ENCODE measurements at places on chromosomes 16 and 17.

DNA sequence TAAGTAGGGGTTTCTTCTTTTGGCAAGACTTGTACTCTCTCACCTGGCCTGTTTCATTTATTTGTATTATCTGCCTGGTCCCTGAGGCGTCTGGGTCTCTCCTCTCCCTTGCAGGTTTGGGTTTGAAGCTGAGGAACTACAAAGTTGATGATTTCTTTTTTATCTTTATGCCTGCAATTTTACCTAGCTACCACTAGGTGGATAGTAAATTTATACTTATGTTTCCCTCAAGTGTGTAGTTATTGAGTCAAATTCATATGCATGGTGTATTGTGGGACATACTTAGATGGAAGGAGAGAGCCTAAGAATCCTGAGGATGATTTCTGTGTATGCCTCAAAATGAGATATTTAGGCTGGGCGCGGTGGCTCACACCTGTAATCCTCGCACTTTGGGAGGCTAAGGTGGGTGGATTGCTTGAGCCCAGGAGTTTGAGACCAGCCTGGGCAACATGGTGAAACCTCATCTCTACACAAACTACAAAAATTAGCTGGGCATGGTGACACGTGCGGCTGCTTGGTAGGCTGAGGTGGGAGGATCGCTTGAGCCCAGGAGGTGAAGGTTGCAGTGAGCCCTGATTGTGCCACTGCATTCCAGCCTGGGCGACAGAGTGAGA, 13.6 kb downstream of the TMEM98 start:
- no peak for DNase-seq

DNA sequence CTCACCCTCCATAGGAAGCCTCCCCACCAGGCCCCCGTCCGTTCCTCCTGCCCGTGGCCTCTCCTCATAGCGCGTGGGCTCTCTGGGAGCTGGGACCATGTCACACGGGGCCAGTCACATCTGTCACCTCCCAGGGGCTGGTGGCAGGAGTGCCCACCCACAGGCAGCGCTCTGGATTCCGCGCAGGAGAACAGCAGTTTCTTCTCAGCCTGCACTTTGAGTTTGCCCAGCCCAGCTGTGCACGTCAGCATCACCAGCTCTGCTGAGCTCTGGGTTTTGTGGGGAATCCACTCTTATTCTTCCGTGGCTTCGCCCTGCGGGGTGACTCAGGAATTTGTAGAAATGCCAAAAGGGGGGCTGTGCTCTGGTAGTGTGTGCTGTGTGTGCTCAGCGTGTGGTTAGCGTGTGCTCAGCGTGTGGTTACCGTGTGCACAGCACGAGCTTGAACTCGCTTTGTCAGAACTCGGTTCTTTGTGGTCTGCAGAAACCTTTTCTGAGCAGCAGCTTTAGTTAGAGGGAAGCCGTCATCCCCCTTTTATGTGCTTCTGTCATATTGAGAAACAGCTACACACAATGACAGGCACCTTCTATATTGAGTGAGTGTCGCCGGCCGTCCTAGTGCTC, 3.2 kb downstream of the ACSF3 start:
- peak; percentile 74 for DNase-seq

GRCh38 chr17:53792451-53792850, 30.3 kb upstream of the KIF2B start:
- no peak for DNase-seq

- no peak for DNase-seq
Observed at GRCh38 chr17:79188048-79188447, 113.4 kb downstream of the ENGASE start.

GRCh38 chr17:18937981-18938691, 13.8 kb upstream of the SLC5A10 start:
- no peak for DNase-seq

- no peak for DNase-seq
Observed at GRCh38 chr16:87603684-87604633, 1.7 kb downstream of the JPH3 start.

DNA sequence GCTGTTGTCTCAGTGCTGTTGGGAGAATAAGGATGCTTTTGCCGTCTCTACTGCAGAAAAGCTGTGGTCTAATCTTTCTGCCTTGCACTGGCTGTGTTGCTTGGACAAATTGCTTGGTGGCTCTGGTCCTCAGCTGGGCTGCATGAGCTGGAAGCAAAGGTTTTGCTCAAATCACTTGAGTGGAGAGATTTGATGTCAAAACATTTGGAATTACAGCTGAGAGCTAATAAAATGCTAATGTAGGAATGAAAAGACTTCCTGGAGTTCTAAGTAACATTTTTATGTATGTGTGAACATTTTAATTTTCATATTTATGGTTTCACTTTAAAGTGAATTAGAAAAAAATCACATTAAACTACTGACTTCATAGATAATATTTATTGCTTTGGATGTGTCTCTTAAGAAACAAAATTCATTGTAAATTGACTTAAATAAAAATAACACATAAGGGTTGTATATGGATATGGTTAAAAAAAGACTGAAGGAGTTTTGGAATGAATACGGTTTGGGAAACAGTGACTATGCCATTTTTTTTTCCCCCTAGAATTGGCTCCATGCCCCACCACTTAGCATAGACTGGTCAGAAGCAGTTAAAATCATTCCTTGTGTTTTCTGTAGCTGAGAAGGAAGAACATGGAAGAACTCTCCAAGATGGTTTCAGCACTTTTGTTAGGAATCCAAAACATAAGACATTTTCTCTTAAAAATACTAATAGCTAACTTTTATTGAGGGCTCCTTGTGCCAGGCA, 39.2 kb upstream of the FAM20A start:
- DNase-seq = no peak

DNA sequence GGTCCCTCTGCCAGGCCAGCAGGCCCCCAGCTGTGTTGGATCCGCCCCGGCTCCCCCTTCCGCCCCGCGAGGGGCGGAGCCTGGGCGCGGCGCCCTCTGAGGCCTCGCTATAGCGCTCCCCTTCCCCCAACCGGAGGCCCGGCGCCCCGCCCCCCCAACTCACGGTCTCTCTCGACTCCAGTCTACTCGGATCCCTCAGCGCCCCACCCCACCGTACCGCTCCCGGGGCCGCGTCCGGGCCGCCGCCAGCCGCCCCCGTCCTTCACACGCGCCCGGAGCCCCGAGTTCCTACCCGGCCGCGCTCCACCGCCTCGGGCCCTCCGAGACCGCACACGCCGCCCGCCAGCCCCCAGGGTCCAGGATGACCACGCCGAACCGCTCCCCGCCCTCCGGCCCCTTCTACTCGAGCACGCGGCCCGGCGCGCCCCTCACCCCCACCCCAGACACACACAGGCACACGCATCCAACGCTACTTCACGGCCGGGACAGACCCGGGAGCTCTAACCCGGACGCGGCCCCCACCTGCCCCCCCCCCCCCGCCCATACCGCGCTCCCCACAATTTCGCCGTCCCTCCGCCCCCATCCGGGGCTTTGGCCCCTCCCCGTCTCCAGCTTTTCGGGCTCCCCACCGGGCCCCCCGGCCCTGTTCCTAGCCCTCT, 1.4 kb downstream of the PHF23 start:
- peak; percentile 97 for DNase-seq

- peak; percentile 83 for DNase-seq
Observed at GRCh38 chr16:85612191-85612800, 826 bp upstream of the GSE1 start.

GRCh38 chr16:23227529-23227928, 45.0 kb downstream of the SCNN1G start:
- DNase-seq = no peak

DNA sequence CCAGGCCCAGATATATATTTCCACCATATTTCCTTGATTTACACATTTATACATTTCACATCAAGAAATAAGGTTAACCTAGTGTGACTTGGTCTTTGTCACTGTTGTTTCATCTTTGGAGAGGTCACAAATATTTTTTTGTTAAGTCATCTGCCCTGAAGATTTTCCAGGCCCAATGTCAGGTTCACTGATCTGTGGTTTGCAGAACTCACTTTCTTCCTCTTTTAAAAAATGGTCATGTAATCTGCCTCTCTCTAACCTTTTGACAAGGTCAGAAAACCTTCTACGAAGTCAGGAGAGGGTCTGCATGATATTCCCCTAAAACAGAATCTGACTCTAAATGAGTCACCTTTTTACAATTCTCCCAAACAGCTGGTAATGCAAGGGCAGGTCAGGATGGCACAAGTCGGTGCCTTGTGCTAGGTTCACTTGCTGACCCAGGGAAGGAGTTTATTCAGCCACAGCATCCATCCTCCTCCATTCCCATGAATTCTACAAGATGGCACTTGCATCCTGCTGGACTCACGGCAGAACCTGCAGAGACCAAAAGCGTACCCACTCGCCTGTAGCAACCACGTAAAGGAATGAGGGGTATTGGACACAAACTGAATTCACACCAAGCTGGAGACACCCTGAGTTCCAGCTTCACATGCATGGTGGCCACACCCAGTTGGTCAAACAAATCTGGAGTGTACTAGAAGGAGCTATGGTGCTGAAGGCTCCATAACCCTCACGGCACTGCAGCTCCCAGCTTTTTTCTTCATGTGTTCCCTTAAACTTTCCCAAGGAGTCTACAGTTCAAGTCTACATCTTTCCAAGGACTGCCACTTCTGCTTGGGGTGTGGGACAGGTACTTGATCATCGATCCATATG, 1.6 kb upstream of the KIAA0513 start:
- no peak for DNase-seq

DNA sequence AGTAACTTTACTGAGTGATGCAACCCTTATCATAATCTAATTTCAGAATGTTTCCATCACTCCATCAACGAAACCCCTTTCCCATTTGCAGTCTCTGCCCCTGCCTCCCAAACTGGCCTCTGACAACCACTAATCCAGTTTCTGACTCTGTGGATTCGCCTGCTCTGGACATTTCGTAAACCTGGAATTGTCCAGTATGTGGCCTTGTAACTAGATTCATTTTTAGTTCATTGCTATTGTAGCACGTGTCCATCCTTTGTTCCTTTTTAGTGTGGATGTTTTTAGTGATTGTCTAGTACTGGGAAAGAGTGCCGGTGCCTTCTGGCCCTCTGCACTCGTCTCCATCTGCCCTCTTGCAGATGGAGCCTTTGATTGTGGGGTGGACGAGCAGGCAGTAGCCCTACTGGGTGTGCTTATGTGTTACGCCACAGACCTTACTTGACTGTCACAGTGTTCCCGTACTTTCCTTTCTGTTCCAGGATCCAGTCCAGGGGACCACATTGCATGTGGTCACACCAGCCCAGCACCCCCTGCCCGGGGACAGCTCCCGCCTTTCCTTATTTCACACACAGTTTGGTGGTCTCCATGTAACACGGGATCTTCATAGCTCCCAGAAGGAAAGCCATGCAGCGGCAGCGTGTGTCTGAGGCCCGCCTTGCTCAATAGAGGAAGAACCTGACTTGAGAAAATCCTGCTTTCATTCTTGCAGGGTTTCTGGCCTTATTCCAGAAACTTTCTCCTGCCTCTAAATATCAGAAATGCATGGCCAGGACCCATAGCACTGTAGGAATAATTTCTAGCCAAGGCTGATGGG, 8.8 kb downstream of the KIAA0513 start:
- no peak for DNase-seq

GRCh38 chr16:707062-707538, 1.5 kb upstream of the FBXL16 start:
- no peak for DNase-seq

- DNase-seq = no peak
Observed at GRCh38 chr16:69469807-69470561, 45.6 kb downstream of the CYB5B start.

DNA sequence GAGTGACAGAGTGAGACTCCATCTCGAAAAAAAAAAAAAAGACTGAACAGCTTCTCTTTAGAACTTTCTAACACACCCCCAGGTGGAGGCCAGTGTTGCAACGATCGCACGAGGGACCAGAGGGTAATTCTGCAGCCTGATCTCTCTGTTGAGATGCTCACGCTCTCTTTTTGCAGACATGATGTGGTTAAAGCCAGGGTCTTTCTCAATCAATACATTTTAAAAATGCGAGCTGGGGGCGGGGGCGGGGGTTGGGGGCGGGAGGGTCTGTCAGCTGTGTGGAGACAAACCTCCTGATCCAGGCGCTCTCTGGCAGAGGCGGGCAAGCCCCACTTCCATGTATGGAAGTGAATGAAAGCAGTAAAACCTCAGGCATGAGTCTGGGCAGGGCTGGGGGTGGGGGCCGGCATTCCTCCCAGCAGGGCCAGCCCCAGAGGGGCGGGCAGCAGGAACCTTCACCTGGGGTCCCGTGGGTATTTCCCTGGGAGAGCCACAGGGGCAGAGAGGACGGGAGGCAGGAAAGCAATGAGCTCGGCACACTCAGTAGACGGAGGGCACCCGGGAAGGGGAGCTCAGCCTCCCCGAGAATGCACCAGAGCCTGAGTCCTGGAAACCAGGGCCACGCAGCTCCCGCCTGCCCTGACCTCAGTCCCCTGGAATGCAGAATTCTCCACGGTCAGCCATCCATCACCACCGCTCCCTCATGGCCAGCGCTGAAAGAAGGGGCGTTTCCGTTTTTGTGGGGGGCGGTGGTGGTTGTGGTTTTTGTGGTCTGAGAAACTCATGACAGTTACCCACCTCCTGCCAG, 28.0 kb downstream of the NXN start:
- no peak for DNase-seq

GRCh38 chr16:48110982-48111381, 44.8 kb downstream of the ABCC12 start:
- DNase-seq = no peak

GRCh38 chr16:29862383-29862883, 593 bp downstream of the CDIPT start:
- DNase-seq = no peak

DNA sequence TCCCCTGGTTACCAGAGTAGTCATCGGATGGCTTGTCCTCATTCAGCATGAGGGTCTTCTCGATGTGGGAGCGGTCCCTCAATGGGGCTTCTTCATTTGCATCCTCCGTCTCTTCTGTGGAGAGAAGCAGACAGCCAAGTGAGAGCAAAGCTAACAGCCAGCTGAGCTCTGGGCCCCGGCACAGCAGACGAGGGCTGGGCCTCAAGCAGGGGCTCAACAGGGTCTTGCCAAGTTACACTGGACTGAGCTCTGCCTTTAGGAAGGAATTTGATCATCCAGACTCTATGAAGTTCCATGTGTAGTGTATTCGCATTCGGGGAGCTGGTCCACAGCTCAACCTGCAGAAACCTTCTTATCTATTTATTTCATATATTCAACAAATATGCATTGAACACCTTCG, 37.4 kb downstream of the SRL start:
- DNase-seq = no peak

DNA sequence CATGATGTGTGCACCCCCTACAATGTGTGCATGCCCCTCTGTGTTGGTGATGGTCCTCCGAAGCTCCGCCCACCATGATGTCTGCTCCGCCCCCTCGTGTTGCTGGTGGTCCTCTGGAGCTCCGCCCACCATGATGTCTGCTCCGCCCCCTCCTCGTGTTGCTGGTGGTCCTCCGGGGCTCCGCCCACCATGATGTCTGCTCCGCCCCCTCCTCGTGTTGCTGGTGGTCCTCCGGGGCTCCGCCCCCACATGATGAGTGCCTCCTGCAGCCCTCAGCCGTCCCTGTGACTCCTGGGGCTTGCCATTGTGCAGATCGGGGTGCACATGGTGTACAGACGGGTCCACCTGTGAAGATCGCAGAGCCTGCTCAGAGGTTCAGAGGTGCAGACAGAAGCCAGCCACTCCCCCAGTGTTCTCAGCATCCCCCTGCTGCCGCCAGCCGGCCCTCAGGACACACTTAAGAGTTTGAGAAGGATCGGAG, 129.1 kb upstream of the CHMP6 start:
- peak; percentile 34 for DNase-seq

GRCh38 chr16:80167657-80168390, 373.0 kb upstream of the DYNLRB2 start:
- no peak for DNase-seq

GRCh38 chr16:66416136-66416535, 11.0 kb upstream of the BEAN1 start:
- no peak for DNase-seq

GRCh38 chr17:20157001-20157310, 147.8 kb downstream of the SPECC1 start:
- no peak for DNase-seq

- no peak for DNase-seq
Observed at GRCh38 chr16:63612462-63613227, 1509.2 kb downstream of the CDH11 start.
